ENCODE measurements at places on chromosomes 16 and 17. TPM values are rescaled to one million over a fixed set of nuclear protein-coding genes. Genes with fewer than 3 reads are reported as not detected.

GRCh38 chr17:72600934-72601333 is 480.1 kb downstream of the SOX9 start:
- no peak for DNase-seq

GRCh38 chr17:72259922-72260321 is 139.1 kb downstream of the SOX9 start:
- DNase-seq: no peak

- DNase-seq: no peak
These were observed 82.9 kb upstream of the ZNF469 start for GRCh38 chr16:88299751-88300462.

GRCh38 chr16:13863075-13863765 is 56.7 kb upstream of the ERCC4 start:
- DNase-seq: no peak

DNA sequence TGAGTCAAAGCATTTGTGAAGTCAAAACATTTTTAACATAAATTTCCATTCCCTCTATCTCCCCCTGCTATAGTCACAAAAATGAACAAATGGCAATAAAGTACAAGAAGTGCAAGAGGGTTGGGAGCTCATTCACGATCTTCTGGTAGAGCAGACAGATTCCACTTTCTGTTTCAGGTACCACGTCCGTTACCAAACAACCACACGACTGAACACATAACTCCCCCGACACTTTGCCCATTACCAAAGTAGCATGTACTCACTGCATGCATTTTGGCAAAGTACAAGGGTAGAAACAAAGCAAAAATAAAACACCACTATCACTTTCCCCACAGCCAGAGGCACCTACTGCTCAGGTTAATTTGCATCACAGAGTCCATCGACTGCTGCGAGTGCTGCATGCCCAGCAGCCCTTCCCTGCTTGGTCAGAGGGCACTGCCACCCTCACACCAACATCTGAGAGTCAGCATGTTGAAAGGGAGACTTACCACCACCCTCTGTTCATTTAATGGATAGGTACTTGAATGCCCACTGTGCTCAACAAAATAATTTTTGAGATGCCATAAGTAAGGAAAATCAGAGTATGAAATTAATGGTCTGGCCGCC is 150.3 kb upstream of the AXIN2 start:
- no peak for DNase-seq

DNA sequence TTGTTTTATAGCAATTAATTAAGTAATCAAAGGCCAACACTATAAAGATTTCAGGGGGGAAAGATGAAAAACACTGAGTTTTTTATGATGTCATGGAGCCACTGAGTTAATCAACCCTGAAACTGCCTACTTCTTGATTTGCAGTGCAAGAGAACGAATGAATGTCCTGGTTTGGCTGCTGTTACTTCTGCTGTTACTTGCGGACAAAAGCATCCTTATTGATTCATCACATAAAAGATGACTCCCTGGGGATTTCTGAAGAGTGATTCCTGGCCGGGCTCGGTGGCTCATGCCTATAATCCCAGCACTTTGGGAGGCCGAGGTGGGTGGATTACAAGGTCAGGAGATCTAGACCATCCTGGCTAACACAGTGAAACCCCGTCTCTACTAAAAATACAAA is 10.9 kb upstream of the SPNS3 start:
- no peak for DNase-seq

DNA sequence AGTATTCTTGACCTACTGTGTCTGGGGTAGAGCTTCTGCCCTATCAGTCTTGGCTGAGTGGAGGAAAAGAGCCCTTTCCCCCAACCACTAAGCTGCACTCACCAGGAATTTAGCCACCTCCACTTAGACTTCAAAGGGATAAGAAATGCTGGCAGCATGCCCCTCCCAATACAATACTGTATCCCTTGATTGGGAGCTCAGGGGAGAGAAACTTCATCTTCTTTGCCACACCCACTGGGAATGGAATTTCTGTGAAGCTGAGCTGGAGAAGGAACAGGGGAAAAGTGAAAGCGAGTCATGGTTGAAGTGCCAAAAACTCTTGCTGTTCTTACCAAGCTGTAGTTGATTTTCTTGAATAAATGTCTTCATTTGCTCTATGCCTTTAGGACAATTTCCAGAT is 68.8 kb downstream of the CEP112 start:
- DNase-seq: no peak

- DNase-seq: no peak
These were observed 52.1 kb downstream of the CUEDC1 start for GRCh38 chr17:57902800-57903759.

DNA sequence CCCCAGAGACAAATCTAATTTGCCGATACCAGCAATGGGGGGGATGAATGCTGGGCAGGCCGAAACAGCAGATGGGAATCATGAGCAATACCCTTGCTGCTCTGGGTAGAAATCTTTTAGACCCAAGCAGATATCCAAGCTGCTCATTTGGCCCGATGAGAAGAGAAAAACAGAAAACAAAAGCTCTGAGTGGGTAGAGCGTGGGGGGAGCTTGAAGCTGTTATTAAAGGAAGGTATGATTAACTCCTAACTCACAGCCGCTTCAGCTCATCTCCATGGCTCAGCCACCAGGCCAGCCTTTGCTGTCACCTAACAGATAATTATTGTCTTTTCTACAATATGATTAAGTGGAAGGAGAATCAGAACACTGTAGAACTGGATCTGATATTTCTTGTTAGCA is 58.3 kb downstream of the VPS35L start:
- no peak for DNase-seq

- DNase-seq: no peak
These were observed 12.0 kb downstream of the ACSF3 start for GRCh38 chr16:89105599-89106151.

DNA sequence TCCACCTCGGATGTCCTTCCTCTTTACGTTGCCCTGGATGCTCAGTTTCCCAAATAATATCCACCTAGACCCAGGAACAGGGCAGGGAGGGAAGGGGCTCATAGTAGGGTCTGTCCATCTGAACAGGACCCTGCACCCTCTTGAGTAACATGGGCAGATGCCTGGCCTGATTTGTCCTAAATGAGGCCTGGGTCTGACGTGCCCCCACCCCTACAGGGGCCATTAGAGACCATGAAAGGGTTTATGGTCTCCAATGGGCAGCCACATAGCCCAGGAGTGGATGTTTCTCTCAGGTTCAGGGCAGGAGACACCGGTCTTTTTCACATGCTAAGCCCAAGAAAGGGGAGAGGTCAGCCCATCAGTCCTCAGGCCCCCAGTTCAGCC is 6.8 kb downstream of the CACNG1 start:
- no peak for DNase-seq

- no peak for DNase-seq
These were observed 47.6 kb upstream of the MED9 start for GRCh38 chr17:17429222-17429621.

GRCh38 chr16:73483076-73483791 is 435.3 kb upstream of the ZFHX3 start:
- no peak for DNase-seq

DNA sequence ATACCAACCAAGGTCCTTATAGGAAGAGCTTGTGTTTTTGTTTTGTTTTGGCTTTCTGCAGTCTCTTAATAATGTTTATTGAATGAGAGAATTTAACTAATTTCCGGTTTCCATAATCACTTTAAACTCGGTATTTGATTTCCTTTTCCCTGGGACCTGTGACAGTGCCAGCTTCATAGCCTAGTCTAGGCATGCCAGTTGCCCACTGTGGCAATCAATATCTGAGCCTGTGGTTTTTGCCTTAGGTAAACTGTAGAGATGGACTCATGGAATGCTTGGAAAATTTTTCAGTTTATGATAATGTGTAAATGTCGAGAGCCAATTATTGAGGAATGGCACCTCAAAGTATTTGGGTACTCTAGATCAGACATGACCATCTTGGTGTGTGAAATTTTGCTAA is 78.2 kb downstream of the FTO start:
- no peak for DNase-seq

DNA sequence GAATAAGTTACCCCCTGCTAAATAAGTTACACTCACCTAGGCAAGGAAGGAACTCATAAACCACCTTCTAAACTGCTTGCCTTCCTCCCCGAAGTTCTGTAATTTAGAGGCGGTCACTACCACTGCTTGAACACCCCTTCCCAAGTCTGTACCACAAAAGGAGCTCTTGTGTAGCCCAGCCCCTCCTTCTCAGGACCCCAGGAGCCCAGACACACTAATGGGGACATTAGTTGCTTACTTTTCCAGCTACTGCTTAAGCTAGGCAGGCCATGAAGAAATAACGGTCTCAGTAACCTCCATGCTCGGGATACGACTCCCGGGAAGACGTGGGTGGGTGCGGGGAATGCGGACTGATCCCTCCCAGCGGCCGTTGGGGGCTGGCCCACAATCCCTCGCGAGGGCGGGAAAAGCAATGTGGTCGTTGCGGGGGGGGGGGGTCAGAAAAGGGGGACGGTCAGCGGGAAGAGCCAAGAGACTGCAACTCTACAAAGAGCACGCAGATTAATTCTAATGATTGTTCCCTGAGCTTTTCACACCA is at the start of gene TEX14:
TSS of gene TEX14 (minus strand) at position 345 of the 538 bp plus-strand sequence. CDS start 40,044 bp downstream, outside the sequence.
- DNase-seq: no peak

GRCh38 chr17:62968445-62968923 is 2.4 kb downstream of the TANC2 start:
- no peak for DNase-seq

DNA sequence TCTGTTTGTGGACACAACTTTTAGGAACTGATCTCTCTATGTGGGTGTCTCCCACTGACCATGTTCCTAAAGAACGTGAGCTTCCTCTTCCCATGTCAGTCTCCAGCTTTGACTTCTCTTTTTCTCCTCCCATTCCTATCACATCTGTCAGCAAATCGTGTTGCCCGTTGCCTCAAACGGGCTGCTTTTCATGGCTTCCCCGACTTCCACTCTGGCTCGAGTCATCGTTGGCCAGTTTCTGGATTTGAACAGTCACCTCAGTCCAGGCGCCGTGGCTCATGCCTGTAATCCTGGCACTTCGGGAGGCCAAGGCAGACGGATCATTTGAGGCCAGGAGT is 5.4 kb downstream of the ABCC1 start:
- DNase-seq: no peak

GRCh38 chr16:70345840-70346239 is 863 bp upstream of the DDX19A start:
- no peak for DNase-seq

- no peak for DNase-seq
These were observed 39.2 kb downstream of the KNOP1 start for GRCh38 chr16:19678804-19679203.

DNA sequence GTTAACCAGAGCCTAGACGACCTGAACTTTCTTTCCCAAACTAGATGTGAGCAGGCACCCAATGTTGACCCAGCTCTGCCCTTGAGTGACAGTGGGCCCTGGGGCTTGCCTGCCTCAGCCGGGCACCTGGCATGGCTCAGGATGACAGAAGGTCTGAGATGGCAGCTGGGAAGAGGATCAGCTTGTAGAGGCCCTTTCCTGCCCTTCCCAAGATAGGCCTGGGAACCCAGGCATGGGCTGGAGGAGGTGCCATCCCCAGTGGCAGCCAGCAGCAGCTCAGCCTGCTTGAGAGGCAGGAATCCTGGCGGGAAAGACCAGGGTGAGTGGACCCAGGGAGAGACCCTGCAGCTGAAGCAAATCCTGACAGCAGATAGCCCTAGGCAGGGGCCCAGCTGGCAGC is 59.1 kb downstream of the PIPOX start:
- no peak for DNase-seq

- DNase-seq: no peak
These were observed 125.6 kb downstream of the KCNJ18 start for GRCh38 chr17:21817791-21818364.

DNA sequence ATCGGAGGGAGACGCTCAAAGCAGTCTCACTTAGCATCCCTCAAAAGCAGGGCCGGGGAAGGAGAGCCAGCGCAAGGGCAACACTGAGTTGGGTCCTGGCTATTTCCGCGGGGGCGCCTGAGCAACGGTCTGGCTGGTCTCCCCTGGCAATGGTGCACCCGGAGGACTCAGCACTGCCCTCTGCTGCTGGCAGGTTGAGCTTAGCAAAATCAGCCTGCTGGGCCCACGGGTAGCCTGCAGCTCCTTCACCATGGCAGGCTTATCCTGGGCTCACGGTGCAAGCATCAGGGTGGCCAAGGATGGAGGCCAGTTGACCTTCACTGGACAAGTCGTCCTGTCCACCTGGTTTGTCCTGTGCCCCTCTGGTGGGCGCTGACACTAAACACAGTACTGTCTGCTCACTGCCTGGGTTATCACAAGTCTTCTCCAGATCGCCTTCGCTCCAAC is 14.4 kb upstream of the ALDH3A1 start:
- peak; percentile 57 for DNase-seq

GRCh38 chr16:12613992-12614661 is 189.6 kb downstream of the CPPED1 start:
- DNase-seq: no peak

DNA sequence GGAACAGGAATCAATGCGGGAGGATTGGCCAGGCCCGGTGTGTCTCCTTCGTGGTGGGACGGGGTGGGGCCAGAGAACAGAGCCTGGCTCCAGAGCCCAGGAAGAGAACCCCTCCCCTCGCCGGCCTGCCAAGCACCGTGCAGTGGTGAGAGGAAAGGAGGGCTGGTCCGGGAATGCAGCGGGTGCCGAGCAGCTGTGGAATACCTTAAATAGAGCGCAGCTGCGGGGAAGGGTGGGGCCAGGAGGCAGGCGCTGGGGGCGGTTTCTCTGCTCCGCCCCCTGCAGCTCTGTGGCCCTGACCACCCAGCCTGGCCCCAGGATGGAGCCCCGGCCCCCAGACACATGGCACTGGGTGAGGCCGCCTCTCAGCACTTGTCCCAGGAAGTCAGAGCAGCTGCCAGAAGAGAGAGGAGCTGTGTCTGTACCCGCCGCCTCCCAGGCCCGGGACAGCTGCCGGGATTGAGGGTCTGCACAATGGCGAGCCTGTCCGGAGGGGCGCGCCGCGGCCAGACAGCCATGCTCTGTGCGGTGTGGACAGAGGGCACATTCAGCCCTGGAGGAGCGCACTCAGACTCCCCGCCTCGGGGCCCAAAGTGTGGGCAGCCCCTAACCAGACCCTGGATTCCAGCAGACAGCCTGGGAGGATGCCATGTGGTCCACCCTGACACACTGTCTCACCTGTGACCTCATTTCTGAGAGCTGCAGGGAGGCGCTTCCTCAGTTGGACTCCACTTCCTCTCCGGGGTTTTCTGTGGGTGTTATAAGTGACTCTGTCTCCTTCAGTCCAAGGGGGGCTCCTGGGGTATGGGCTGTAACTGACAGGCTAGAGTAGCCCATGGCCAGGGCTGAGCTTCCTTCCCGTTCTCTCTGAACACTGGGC is 268.8 kb downstream of the SEC14L1 start:
- no peak for DNase-seq

KCNH4 gene
- total RNA-seq: not detected

METTL2A gene
- 14.1 TPM for total RNA-seq

ALOX15B gene
- 1.0 TPM for total RNA-seq

FDXR gene
- total RNA-seq: 3.9 TPM

PRKCB gene
- total RNA-seq: 6.2 TPM

TANC2 gene
- total RNA-seq: 6.9 TPM

EVI2B gene
- total RNA-seq: 2.8 TPM

CCDC200 gene
- total RNA-seq: not detected

NEUROD2 gene
- not detected for total RNA-seq

HBA1 gene
- 3.5 TPM for total RNA-seq

OSGIN1 gene
- 47.2 TPM for total RNA-seq

GRIN2A gene
- 0.08 TPM for total RNA-seq

CALB2 gene
- total RNA-seq: not detected

TPPP3 gene
- total RNA-seq: 0.28 TPM

FOXF1 gene
- total RNA-seq: 0.56 TPM

All from liver (tissue), 10 donors.